ENCODE measurements at places on chromosomes 12 and 14.

- DNase-seq, result no peak
Observed at GRCh38 chr12:123892853-123893252, 79.8 kb downstream of the CCDC92 start.

- no peak for DNase-seq
Observed at GRCh38 chr12:78018171-78018910, 187.6 kb downstream of the NAV3 start.

- DNase-seq, result no peak
Observed at GRCh38 chr12:54593725-54594124, 5.3 kb upstream of the PPP1R1A start.

GRCh38 chr14:53855127-53855526 is 101.5 kb downstream of the BMP4 start:
- DNase-seq, result no peak

- DNase-seq, result no peak
Observed at GRCh38 chr14:61531465-61532122, 163.7 kb upstream of the HIF1A start.

DNA sequence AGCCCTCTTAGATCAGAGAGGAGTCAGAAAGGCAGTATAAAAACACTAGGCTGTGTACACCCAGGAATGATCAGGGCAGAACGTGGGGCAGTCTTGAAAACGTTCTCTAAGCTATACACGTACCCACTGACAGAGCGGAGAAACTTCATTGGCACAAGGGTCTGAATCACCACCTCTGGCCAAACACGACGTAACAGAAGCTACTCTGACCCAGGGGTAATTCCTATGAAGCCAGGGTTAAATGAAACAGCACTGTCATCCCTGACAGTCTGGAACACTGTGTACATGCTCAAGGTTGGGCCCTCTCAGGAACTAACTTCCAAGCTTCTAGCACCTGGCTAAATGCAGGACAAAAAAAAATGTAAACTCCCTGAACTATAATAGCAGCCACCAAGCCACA is 38.4 kb downstream of the PARP11 start:
- no peak for DNase-seq

- no peak for DNase-seq
Observed at GRCh38 chr14:45177076-45177475, 41.3 kb downstream of the FANCM start.

DNA sequence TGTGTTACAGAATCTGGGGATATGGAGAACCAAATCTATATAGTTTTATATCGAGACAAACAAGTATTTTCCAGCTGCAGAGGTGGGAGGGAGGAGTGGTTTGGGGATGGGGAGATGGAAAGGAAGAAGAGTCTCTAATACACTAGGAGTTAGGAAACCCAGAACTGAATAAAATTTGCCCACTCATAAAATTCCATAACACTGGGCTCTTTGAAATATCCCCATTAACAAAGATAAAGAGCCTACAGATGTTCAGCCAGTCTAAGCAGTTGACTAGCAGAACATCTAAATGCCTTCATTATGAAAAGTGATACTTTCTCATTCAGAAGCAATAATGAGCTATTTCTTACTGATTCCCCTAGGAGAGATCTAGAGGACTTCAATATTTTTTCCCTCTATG is 151.7 kb upstream of the GZMB start:
- DNase-seq, result no peak

- DNase-seq, result no peak
Observed at GRCh38 chr12:132279184-132279889, 50.1 kb downstream of the GALNT9 start.

DNA sequence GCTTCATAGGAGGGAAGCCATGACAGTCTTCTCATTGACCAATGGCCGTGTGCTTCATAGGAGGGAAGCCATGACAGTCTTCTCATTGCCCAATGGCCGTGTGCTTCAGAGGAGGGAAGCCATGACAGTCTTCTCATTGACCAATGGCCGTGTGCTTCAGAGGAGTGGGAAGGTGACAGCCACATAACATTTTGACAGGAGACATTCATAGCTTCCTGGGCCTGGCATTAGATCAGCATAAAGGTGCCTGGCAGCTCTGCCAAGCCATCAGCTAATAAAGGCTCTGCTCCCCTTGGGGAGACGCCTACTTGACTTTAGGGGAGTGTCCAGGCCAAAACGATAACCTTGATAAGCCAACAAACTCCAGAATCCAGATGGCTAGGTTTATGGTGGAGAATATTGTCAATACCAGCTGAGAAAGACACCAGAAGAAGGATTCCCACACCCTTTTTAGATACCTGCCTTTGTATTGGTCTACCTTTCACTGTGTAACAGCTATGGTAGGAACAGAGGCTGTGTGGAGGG is 274.0 kb upstream of the FKBP4 start:
- DNase-seq, result no peak

- no peak for DNase-seq
Observed at GRCh38 chr14:65910108-65910786, 497.7 kb downstream of the FUT8 start.

DNA sequence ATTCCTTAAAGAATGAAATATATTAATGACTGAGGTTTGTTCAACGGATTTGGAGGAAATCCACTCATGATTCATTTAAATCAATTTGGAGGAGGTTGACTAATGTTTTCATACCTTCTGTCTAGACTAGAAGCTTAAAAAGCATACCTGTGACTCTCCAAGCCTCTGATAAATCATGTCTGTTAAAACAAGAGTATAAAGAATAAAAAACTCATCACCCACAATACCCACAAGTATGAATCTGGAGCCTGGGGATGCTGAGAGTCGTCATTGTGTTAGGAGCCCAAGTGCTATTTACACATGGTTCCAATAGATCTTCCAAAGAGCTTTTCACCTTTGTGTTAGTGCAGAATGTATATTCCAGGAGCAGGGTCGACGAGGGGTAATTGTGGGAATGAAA is 86.8 kb upstream of the ADAMTS20 start:
- DNase-seq, result no peak

- DNase-seq, result no peak
Observed at GRCh38 chr12:78164154-78164553, 333.5 kb downstream of the NAV3 start.

DNA sequence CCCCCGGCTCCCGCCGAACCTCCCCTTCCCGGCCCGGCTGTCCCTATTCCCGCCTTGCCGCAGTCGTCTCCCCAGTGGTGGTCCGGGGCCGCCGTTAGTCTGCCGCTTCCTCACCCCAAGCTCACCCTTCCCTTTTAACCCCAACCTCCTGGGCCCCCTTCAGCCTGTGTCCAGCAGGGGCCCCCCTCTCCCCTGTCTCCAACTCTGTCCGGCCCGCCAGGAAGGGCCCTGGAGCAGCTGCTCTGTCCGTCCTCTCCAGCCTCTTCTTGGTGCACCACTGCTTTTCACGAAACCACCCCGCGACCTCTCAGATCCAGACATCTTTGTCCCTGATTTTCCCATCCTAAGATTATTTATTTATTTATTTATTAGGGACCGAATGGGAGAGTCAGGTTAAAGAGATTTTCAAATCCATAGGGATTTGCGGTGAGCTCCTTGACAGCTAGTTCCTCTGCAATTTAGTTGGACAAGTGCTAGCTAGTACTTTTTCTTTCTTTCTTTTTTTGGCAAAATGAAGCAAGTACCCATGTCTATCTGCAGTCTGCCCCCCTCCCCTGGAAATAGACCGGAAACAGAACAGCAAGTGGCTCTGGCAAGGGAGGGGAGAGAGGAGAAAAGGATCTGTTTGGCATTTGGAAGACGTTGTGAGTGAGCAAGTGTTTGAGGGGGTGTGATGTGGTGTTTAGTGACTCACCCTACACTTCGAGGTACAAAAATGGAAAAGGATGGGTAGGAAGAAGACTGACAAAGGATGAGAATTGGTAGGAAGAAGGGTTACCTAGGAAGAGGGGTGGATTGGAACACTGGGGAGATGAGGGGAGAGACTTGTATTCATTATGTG is 632 bp downstream of the UBR7 start:
- DNase-seq, result peak; percentile 61
